H7 (cell line): ENCODE measurements at places on chromosomes 13 and 19.

- peak; percentile 28 for DNase-seq
These were observed 2.8 kb downstream of the AP3D1 start for GRCh38 chr19:2148482-2149135.

- peak; percentile 86 for DNase-seq
These were observed 6.9 kb downstream of the F10 start for GRCh38 chr13:113129480-113129879.

GRCh38 chr13:72112216-72112615, 245.2 kb upstream of the DACH1 start:
- DNase-seq: no peak

GRCh38 chr13:111005808-111006505, 91.1 kb upstream of the ANKRD10 start:
- no peak for DNase-seq

DNA sequence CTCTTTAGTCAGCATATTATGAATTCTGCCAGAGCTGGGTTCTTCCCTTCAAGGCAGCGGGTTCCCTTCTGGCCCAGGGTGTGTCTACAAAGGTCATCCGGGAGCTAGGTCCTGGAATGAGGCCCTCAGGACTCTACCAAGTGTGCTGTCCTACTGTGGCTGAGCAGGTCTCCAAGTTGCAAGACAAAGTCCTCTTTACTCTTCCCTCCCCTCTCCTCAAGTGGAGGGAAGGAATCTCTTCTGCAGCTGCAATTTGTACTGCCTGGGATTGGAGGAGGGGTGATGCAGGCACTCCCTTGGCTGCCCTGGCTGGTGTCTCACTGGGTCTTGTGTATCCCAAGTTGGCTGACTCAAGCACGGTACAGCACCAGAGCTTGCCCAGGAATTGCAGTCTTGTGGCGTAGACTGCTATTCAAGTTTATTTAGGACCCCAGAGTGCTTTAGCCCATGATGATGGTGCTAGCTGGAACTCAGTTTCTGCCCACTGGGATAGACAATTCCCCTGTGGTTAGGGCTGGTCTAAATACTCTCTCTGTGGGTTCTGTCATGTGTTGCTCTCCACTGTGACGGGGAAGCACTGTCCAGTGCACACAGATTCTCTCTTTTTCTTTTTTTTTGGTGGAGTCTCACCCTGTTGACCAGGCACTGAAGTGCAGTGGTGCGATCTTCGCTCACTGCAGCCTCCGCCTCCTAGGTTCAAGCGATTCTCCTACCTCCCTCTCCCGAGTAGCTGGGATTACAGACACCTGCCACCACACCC, 28.5 kb downstream of the RFC3 start:
- no peak for DNase-seq

DNA sequence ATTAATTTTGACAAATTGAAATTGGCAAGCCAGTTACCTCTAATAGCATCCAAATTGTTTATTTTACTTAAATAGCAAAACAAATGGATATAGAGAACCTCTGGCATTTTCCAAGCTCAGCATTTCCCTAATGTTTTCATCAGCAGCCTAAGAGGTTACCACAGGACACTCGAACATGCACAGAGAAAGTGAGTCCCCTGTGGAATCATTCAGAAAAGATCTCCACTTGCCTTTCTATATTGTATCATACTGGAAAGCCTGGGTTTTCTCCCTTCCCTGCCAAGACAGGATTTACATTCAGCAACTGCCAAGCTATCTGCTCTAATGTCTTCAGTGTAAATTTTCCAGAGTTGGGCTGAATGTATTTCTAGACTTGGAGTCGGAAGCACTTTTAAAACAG, 188.9 kb downstream of the KCTD12 start:
- no peak for DNase-seq

DNA sequence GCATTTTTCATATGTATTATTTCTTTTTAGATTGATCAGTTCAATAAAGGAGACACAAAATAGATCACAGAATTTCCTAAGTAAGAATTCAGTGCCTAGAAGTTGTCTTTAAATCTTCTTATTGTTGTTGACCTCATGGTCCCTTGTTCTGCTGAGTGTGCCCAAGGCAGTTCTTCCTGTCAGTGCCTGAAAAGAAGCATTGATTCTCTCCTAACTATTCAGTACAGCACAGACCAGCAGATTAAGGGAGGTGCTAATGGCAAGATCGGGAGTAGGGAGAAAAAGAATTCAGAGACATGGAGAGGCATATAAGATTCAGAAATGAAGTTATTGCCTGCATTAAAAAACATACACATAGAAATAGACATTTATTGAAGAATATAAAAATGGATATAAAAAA, 180.5 kb upstream of the PCDH9 start:
- no peak for DNase-seq

DNA sequence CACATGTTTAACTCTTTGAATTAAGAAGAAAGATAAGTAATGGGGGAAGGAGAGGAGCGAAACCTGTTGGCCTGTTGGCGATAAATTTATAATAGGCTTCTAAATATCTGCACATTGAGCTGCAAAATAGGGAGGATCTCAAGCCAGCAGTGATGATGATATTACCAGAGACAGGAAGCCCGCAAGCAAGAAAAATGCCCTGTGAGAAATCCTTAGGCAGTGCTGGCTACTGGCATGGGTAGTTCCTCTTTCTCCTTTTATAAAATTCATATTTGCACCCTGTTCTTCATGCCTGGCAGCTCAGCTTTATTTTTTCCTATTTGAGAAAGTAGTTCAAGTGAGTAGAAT, 858 bp upstream of the USP12 start:
- DNase-seq: no peak

DNA sequence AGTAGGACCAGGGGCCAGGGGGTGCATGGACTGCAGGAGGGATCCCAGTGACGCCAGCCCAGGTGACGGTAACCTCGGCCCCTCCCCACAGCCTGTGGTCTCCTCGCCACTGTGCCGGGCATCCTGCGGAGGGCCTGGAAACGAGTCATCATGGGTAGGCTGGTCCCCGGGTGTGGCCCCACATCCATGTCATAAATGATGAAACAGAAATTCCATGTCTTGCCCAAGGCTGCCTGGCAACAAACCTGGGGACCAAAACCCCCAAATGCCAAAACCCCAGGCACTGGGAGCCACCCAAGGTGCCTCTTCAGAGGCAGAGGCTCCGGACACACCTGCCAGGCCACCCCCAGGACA, 20.9 kb downstream of the MAP2K2 start:
- DNase-seq: no peak

GRCh38 chr19:53865523-53865917, 2.2 kb upstream of the MYADM start:
- DNase-seq: no peak

DNA sequence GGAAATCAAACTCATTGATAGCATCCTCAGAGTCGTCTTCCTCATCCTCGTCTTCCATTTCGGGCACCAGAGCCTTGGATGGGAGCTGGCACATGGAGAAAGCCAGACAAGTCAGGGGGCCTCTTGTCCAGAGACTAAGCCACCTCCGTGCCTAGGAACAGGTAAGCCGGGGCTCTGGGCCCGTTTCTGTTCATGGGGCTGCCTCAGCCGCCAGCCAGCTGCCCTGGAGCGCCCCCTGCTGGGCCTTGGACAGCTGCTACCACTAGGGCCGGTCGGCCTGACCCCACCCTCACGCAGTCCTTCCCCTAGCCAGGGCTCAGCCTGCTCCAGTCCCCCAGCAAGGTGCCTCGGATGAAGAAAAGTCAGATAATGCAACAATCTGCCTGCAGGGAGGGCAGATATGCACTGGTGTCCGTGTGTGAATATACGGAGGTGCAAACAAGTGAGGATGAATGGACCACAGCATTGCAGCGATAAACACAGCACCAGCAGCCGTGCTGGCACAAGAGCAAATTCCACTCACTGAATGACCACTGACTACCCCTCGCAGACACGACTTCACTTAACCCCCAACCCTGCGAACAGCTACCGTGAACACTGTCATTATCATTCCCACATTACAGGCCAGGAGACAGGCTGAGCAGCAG, 11.9 kb upstream of the PRKD2 start:
- peak; percentile 98 for DNase-seq

DNA sequence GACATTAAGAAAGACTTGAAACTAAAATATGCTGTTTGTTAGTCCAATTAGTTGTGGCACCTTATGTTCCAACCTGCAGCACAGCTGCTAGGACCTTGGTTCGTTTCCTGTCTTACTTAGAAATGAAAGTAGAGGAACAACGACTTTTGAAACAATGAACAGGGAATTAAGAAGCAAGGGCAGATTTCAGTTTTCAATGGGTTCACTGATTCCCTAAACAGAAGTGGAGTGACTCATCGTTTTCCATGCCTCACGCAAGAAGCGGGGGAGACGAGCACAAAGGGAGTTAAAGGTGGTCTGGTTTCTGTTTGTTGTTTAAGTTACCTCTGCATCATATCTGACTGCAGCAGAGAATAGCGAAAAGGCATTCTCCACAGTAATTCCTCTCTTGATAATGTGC, 44.8 kb downstream of the PHF11 start:
- no peak for DNase-seq

GRCh38 chr13:56888455-56888854, 252.3 kb upstream of the PRR20A start:
- DNase-seq: no peak

DNA sequence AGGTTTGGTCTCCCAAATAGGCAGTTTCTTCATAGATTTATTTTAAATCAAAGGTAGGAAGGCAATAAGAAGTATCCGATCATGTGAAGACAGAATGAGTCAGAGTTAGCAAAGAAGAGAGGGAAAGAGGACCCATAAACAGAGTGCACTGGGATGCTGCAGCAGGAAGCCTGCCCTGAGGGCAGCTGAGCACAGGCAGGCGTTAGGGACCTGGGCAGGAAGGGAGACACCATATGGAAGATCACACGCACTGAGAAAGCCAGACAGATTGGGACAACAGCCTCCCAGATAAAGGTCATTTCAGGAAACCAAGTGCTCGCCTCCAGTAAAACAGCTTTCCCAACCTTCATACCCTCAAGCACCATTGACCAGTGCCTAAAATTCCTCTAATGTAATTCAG, 598.0 kb downstream of the EFNB2 start:
- no peak for DNase-seq

- no peak for DNase-seq
These were observed 6.1 kb downstream of the SACS start for GRCh38 chr13:23427342-23427843.

DNA sequence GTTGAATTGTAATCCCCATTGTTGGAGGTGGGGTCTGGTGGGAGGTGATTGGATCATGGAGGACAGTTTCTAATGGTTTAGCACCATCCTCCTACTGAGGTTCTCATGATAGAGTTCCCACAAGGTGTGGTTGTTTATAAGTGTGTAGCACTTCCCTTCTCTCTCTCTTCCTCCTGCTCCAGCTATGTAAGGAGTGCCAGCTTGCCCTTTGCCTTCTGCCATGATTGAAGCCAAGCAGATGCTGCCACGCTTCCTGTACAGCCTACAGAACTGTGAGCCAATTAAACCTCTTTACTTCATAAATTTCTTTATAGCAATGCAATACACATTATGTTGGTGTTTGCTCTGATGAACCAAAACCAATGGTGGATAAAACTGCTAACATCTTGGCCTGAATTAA, 238.2 kb downstream of the EFNB2 start:
- no peak for DNase-seq

GRCh38 chr19:57110592-57111328, 9.0 kb upstream of the USP29 start:
- no peak for DNase-seq

DNA sequence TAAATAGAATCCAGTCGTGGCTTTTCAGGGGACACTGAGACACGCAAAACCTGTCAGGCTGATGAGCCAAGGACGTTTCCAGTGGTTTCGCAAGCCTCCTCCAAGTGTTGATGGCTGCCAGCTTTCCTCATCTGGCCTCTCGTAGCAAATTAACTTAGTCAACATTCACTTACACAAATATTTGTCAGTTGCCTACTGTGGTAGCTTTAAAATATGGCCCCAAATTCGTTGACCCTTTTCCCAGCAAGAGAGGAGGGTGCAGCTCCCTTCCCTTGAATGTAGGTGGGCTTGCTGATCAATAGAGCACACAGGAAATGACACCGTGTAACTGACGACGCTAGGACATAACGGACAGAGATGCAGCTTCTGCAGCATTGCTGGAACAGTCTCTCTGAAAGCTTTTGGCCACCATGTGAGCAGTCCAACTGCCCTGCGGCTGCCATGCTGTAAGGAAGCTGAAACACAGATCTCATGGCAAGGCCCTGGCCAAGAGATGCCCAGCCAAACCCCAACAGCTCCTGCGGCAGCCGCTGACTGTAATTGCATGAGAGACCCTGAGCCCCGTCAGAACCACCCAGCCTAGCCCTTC, 5.5 kb upstream of the RANBP3 start:
- DNase-seq: no peak

DNA sequence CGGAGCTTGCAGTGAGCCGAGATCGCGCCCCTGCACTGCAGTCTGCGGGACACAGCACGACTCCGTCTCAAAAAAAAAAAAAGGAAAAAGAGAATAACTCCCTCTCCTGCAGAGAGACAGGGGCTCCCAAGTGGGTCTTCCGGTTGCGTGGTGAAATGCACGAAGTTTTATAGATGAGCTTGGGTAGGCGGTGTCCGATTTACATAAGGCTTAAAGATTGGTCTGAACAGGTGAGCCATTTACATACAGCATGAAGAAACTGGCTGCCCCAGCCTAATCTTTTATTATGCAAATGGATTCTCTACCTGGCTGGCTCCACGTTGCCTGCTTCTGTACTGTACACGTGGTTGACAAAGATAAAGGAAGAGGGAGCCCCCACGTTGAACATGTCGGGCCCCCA, 19.5 kb downstream of the ADGRE2 start:
- DNase-seq: peak; percentile 67

DNA sequence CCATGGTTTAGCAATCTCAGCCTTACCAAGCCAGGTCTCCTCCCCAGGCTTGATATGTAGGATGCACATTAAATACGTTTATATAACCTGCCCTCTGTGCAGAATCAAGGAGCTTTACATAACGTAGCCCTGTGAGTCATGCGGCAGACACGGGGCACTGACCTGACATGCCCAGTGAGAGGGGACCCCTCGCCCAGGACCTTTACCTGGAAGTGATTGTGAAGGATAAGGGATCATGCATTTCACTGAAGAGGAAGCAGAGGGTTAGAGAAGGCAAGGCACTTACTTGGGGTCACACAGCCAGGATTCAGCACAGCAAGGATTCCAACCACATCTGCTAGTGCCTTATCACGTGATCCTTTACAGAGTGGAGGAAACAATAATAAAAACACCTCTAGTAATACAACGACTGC, 18.9 kb upstream of the FOSB start:
- no peak for DNase-seq

DNA sequence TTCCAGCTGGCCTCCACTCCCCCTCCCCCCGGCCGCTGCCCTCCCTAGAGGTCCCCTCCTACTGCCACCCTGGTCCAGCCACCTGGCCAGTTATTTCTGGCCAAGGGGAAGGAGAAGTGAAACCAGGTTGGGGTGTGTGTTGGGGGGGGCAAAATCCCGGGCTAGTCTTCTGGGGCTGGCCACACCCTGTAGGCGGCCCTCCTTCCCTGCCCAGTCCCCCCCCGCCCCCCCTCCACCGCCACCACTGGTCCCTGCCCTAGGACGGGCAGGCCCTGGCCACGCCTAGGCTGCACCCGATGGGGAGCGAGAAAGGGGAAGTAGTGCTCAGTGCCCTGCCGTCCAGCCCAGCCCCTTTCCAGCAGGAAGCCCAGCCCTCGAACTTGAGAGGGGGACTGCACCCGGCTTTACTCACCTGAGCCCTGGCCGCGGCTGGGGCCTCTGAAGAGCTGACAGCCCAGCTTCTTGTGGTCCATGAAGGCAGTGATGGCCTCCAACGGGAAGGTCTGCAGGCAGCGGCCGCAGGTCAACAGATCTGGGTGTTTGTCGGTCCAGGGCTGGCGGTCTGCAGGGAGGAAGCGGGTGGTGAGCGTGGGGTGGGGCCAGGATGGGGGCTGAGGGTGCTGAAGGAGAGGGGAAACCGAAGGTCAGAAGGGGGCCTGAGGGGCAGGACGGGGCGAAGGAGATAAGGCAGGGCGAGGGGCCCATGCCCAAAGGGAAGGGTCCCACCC, 813 bp downstream of the ZNF296 start:
- peak; percentile 94 for DNase-seq
